ENCODE measurements at places on chromosomes 3 and 15.

GRCh38 chr15:74903676-74904075 lies 3.0 kb downstream of the FAM219B start:
- no peak for DNase-seq

DNA sequence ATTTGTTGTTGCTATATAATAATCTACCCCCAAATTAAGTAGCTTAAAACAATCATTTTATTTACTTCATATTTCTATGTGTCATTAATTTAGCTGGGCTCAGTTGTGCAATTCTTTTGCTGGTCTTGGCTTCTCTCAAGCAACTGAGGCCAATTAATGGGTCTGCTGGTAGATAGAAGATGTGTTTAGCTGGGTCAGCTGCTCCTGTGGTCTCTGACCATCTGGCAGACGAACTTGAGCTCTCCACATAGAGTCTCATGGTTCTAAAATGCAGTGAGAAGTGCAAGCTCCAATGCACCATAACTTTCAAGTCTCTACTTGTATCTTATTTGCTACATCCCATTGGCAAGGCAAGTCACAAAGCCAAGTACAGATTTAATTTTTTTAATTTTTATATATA lies 515.6 kb downstream of the ZIC1 start:
- DNase-seq, result no peak

DNA sequence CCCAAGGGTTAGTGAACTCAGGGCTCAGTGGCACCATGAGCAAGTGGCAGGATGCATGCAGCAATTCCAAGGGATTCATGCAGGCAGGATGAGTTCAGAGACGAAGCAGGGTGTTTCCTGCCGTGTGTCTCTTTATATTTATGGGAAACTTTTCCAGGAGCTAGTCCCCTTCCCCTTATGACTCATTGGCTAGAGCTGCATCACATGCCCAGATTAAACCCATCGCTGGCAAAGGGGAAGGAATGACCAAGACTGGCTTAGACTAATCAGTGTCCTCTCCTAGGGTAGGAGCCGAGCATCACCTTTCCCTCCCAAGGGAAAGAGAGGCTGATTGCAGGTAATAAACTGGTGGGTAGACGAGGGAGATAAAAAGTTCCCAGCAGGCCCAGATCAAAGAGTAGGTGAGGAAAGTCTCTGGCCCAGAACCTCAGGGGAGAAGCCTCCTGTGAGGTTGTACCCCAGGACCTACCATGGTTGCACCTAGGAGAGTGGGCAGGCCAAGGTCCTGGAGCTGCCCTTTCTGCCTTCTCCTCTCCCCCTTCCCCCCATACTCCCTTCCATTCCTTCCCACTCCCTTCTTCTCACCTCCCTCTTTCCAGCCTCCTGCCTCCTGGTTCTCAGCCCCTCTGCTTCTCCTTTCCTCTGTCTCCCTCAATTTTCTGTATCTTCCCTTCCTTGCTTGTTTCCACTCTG lies 67.8 kb upstream of the ITGA11 start:
- no peak for DNase-seq

DNA sequence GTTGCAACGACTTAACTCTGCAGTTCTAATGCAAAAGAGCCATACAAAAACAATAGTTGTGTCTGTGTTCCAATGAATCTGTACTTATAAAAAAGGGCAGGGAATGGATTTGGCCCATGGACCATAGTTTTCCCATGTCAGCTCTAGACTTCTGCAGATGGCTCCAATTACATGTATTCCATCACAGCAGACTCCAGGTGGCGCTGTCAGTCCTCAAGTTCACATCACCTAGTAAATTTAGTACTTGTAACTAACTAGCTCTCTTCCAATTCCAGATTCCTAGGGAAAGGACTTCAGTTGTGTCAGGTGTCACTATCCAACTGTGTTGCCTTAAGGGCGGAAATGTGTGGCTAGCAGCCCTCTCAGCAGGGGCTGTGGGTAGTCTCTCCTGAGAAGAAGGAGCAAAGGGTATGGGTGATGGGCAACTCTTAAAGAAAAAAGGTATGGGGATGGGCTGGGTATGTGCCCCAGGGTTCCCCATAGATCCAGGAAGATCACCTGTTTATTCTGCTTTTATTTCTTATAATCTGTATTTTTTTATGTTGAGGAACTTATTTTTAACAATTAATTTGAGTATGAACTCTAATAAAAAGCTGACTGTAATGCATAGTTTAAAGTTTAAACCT lies 36.2 kb downstream of the BBS4 start:
- peak; percentile 62 for DNase-seq

GRCh38 chr3:152205097-152205593 lies 63.6 kb upstream of the MBNL1 start:
- DNase-seq, result no peak

DNA sequence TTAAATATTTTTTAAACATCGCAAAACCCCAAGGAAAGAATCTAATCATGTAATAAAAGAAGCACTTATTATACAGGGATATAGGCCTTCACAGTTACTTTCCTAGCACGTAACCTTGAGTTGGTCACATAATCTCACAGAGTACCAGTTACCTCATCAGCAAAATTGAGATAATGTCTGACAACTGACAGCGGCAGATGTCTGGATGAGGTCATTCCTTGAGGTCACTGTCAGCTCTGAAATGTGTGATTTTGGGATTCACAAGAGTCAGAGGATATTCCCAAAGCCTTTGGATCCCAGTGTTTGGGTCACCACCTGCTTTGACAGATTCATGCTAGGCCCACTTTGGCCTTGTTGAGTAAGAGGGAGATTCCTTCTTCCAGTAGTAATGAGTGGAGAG lies 151.4 kb upstream of the SEMA6D start:
- DNase-seq, result no peak

- DNase-seq, result no peak
These were observed 49.5 kb downstream of the MYLK start for GRCh38 chr3:123834631-123835030.

- no peak for DNase-seq
These were observed 14.7 kb upstream of the ATP2B2 start for GRCh38 chr3:10520072-10520471.

DNA sequence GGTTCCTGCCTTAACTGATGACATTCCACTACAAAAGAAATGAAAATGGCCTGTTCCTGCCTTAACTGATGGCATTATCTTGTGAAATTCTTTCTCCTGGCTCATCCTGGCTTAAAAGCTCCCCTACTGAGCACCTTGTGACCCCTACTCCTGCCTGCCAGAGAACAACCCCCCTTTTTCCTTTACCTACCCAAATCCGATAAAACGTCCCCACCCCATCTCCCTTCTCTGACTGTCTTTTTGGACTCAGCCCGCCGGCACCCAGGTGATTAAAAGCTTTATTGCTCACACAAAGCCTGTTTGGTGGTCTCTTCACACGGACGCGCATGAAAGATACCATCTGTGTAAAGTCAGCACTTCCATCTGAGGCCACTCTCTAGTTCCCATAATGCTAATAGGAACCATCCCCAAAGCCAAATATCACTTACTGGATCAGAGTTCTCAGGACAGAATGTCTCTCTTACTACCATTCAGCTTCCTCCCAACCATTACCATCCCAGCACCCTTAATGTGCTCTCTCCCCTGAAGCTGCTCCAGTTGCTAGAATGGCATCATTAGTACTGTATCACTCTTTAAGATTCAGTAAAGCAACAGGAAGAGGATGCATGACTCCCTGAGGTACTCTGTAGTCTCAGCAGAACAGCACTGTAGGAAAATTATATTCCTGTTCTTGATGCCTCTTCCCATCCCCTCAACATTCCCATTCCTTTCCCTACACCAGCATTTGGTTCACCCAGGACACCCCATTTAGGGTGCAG lies 2.3 kb upstream of the HRG start:
- DNase-seq, result no peak

GRCh38 chr3:195895861-195896360 lies 12.4 kb downstream of the TNK2 start:
- DNase-seq, result no peak

DNA sequence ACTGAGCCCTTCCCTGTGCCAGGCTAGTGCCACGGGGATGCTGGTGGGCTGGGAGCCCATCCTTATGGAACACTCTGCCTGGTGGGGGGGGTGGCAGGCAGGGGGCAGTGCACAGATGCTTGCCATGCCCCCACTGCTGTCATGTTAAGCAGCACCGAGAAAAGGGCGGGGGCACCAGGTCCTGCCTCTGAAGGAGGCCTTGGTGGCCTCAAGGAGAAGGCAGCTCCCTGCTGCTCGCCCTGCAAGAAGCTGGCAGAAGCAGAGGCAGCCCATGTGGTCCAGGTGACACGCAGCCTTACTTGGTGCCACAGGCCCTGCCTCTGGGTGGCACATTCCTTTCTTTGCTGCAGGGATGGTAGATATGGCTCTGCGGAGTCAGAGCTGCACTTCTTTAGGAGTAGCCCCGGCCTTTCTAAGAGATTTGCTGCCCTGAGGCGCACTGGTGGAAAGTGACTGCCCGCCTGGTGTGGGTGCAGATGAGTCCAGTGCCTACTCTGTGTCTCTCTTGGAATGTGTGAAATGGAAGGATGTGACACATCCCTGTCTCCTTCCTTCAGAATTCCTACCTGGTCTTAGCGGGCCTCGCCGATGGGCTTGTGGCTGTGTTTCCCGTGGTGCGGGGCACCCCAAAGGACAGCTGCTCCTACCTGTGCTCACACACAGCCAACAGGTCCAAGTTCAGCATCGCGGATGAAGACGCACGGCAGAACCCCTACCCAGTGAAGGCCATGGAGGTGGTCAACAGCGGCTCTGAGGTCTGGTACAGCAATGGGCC lies 145.8 kb downstream of the LRRK1 start:
- DNase-seq, result no peak

DNA sequence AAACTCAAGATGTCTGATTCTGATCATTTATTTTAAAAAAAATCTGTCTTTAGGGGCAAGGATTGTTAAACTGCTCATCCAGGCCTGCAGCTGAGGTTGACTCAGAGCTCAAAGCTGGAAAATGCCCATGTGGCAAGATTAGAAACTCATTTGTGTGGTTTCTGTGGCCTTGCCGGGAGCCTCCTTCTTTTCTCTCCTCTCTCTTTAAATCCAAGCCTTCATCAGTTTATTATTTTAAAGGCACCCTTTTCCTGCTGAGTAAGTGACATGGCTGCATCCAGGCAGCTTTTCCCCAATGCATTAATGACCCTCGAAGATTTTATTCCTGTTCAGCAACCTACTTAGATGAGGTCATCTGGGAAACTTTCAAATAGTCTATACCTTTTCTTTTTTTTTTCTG lies 221.3 kb upstream of the CDIN1 start:
- DNase-seq, result no peak

DNA sequence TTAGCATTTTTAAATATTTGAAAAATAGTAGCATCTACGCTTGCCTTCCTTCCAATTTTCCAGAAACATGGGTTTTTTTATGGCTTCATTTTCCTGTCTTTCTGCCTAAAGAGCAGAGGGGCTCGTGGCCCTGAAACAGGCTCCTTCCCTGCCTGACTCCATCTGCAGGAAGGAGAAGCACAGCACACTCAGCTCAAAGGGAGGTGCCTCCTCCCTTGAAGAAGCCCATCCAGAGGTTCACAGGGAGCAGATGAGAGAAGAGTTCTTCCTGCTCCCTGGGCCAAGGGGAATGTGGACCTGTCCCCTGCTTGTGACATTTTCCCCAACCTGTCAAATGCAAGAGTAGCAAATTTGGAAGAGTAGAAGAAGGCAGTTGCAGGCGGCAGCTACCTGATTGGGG lies 55.8 kb downstream of the BBX start:
- no peak for DNase-seq
